ENCODE measurements at places on chromosomes 12 and 14.

GRCh38 chr14:22556021-22556989 lies 32.7 kb downstream of the DAD1 start:
- peak; percentile 98 for DNase-seq

DNA sequence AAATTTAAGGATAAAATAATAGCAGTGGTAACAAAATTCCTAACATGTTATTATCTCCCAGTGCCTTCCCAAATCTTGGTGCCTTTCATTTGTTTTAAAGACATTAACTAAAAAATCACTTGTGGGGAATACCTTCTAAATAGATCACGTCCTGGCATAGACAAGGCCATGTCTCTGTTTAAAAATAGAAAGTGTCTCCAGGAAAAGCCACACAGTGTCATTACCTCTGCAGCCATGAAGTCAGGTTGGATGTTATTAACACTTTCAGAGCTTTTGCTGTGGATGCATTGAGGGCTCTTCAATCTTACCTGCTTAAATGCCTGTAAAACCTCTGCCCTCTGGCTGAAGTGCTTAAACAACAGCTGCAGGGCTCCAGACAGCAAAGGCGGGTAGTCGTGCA lies 211.1 kb downstream of the ITPR2 start:
- DNase-seq, result no peak

GRCh38 chr12:24661657-24662096 lies 287.2 kb downstream of the BCAT1 start:
- DNase-seq, result no peak

DNA sequence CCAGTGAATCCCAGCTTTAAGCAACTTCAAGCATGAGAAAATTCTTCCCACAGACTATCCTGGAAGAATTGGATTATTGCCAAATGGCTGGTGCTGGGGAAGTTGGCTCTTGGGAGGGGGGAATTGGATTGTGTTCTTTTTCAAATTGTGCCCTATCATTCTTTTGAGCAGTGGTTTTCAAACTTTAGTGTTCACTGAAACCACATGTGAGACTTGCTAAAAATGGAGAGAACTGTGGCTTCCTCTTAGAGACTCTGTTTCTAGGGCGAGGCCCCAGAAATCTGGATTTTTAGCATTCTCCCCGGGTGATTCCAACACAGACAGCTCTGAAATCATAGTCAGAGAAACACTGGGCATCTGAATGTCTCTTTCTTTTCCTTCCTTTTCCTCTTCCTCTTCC lies 14.3 kb upstream of the OTUB2 start:
- no peak for DNase-seq

GRCh38 chr12:12947902-12948301 lies 4.1 kb downstream of the GPRC5D start:
- no peak for DNase-seq

DNA sequence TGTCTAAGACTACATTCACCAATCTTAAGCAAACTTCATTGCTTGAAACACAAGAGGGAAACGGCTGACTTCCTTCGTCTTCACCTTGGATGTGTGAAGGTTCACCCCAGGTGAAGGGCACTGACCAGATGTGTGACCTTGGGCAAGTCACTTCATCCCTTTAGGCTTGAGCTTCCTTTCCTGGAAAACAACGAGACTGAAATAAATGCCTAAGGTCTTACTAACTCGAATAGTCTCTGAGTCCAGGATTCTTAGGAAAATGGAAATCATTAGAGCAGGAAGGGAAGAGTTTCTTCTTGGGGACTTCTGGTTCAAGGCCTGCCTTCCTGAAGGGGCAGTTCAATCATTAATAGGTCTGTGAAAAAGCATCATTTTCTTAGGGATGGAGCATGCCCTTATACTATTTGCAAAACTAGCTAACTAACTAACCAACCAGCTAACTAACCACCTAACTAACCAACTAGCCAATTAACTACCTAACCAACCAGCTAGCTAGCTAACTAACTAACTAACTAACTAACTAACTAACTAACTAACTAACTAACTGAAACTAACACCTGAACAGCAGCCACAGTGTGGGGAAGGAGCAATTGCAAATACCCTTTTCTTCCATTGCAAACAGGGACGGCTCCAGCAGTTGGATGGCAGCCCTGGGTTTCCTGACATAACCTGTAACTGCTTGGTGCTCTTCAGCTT lies 31.5 kb upstream of the EMP1 start:
- DNase-seq, result no peak

DNA sequence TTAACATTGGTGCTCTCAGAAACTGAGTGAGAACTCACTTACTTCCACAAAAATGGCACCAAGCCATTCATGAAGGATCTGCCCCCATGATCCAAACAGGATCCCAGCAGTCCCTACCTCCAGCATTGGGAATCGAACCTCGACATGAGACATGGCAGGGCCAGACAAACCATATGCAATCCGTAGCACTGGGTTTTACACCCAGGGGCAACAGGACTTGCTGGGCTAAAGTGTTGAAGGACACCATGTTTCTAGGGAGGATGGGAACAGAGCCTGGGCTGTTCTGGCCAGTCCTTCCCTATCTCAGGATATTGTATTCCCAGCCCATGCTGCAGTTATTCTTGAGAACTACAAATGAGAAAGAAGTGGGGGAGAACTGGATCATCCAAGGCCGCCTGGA lies 36.6 kb downstream of the SERPINA3 start:
- DNase-seq, result no peak
